Right renal cortex interstitium (tissue), 3 donors: ENCODE measurements at places on chromosomes 1 and 21. TPM values are rescaled to one million over a fixed set of nuclear protein-coding genes. Genes with fewer than 3 reads are reported as not detected.

The KRTAP21-2 gene
- not detected for polyA plus RNA-seq

The S100A8 gene
- polyA plus RNA-seq, result 4.1 TPM

The CAMTA1 gene
- polyA plus RNA-seq, result 83.6 TPM

The PLA2G2D gene
- polyA plus RNA-seq, result 0.10 TPM

The SERTAD4 gene
- 4.3 TPM for polyA plus RNA-seq

The ZNF695 gene
- polyA plus RNA-seq, result 5.5 TPM

The LCE3D gene
- not detected for polyA plus RNA-seq

The ORC1 gene
- polyA plus RNA-seq, result 6.8 TPM

The NOTCH2 gene
- polyA plus RNA-seq, result 148 TPM

The C1orf141 gene
- polyA plus RNA-seq, result 0.42 TPM

The C2CD2 gene
- 13.9 TPM for polyA plus RNA-seq

The TNNT2 gene
- polyA plus RNA-seq, result 72.2 TPM

The XCL1 gene
- 0.19 TPM for polyA plus RNA-seq
